ENCODE measurements at places on chromosomes 13 and 19. TPM values are rescaled to one million over a fixed set of nuclear protein-coding genes. Genes with fewer than 3 reads are reported as not detected.

GRCh38 chr13:22789027-22789593 is 391.7 kb upstream of the SGCG start:
- no peak for DNase-seq

Gene TNFSF9
- polyA plus RNA-seq = 0.10 TPM

DNA sequence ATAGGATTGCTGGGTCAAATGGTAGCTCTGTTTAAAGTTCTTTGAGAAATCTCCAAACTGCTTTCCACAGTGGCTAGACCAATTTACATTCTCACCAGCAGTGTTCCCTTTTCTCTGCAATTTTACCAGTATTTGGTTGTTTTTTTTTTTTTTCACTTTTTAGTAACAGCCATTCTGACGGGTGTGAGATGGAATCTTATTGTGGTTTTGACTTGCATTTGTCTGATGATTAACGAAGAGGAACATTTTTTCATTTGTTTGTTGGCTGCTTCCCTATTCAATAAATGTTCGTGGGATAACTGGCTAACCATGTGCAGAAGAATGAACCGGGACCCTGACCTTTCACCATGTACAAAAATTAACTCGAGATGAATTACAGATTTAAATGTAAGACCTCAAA is 31.2 kb downstream of the CYP4F2 start:
- DNase-seq = no peak

Gene ATXN8OS
- not detected for polyA plus RNA-seq

GRCh38 chr19:51687791-51688670 is 5.1 kb upstream of the SPACA6 start:
- peak; percentile 74 for DNase-seq

Gene OR7A5
- polyA plus RNA-seq = not detected
